ENCODE measurements at places on chromosomes 13 and 19.

- DNase-seq = no peak
Measured at GRCh38 chr19:23956051-23956450, 41.4 kb downstream of the ZNF726 start.

DNA sequence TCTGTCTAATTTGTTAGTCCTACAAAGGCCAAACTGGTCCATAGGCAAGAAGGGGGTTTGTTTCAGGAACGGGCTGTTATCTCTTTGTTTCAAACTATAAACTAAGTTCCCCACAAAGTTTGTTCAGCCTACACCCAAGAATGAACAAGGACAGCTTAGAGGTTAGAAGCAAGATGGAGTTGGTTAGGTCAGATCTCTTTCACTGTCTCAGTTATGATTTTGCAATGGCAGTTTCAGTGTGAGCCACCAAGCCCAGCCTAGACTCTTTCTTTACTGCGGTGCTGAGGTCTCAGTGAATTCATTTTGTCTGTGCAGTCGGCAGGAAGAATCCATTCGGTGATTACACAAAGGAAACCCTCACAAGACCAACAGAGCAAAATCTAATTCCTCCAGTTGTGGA lies 56.6 kb upstream of the ABCC4 start:
- DNase-seq = no peak

- no peak for DNase-seq
Measured at GRCh38 chr13:63184693-63185092, 1769.0 kb upstream of the PCDH20 start.

DNA sequence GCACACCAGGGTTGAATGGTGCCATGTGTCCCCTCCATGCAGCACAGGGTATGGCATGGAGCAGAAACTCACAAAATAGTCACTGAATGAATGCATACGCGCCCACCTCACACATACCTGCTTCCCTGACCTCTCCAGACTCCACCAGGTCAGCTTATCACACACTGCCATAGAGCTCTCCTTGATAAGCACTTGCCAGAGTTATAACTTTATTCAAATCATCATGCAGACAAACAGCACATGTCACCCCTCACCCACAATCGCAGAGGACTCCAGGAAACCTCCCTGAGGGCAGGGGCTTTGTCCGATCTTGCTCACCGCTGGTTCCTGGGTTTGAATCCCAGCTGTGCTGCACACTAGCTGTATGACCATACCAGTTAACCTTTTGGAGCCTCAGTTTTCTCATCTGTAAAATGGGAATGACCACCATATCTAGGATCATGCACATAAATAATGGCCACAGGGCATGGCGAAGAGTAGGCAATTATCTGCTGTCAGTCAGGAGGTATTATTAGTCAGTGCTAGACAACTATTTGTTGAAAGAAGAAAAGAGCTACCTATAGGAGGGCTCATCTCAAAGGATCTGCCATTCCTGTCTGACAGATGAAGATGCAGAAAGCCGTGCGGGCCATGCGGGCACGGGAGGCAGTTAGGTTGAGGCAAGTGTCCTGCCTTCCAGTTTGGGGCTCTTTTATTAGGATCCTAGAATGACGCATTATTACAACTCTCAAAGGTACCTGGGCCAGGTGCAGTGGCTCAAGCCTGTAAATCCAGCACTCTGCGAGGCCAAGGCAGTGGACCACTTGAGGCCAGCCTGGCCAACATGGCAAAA lies 14.0 kb downstream of the XRCC1 start:
- DNase-seq = no peak

DNA sequence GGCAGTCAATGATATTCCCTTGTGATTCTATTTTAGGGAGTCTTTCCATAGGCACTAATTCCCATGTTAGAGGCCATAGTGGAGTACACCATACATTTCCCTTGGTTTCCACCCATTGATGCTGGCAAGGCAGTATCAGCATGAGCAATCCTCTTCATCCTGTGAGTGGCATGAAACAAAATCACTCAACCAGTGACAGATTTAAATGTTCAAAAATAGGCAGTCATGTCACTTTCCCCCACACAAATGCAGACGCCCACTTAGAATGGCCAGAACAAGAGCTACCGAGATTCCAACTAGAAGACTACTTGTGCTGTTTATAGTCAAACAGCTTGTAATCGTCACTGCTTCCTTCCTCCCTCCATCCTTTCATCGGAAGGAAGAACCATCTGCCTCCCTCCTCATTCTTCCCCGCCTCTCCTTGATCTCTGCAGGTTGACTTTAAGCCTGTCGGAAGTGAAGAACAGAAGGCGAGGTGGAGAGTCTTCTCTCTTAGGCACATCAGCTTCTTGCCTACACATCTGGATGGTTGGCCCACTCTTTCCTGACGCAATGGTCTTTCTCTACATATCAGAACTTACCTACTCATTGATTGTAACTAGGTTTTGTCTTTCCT lies 22.6 kb downstream of the RASL11A start:
- DNase-seq = no peak

- no peak for DNase-seq
Measured at GRCh38 chr19:45667620-45668341, at the start of gene GIPR. GIPR (plus strand) TSS chr19:45668221; CDS start chr19:45669521, 1,300 bp downstream.

GRCh38 chr13:102769679-102770078 lies 3.9 kb downstream of the TEX30 start:
- DNase-seq = no peak

DNA sequence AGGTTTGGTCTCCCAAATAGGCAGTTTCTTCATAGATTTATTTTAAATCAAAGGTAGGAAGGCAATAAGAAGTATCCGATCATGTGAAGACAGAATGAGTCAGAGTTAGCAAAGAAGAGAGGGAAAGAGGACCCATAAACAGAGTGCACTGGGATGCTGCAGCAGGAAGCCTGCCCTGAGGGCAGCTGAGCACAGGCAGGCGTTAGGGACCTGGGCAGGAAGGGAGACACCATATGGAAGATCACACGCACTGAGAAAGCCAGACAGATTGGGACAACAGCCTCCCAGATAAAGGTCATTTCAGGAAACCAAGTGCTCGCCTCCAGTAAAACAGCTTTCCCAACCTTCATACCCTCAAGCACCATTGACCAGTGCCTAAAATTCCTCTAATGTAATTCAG lies 598.0 kb downstream of the EFNB2 start:
- no peak for DNase-seq

DNA sequence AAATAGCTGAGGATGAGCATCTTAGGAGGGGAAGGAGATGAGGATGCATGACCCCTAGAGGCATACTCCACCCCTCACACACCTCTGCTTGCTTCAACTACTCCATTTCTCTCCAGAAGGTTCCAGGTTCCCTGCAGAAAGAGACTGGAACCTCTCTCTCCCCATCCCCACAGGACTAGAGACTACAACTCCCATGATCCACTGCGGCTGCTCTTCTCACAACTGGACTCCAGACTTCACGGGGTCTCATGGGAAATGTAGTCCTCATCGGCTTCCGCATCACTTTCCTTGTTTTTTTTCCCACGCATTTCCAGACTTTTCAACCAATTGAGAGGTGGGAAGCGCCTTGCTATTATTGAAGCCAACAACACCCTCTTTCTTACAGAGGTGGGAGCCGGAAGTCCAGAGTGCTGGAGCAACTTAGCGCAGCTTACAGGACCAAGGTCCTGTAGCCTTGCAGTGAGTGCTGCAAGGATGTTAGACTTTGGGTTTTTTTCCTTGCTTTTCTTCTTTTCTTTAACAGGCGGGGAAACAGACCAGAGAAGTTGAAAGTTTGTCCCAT lies 13.9 kb upstream of the CACNG6 start:
- no peak for DNase-seq

GRCh38 chr13:78595495-78596398 lies 7.6 kb downstream of the POU4F1 start:
- no peak for DNase-seq

GRCh38 chr13:30382836-30383525 lies 39.3 kb upstream of the UBE2L5 start:
- peak; percentile 16 for DNase-seq
